Right renal cortex interstitium (tissue), 3 donors: ENCODE measurements at places on chromosomes 5 and 9. TPM values are rescaled to one million over a fixed set of nuclear protein-coding genes. Genes with fewer than 3 reads are reported as not detected.

DNA sequence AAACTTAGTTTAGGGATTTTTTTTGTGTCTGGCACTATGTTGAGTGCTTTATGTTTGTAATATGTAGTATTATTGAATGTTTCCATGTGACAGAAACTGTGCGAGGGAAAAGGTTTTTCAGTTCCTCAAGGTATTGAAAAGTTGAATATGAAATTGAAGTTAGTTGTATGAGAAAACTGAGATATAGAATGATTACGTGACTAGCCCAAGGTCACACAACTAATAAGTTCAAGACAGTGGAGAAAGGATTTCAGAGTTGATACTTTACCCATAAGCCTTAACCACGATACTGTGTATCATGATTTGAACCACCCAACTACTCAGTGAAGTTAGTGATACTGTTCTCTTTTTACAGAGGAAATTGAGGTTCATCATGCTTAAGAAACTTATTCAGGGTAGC is 5.7 kb downstream of the NIPBL start:
- no peak for DNase-seq

DNA sequence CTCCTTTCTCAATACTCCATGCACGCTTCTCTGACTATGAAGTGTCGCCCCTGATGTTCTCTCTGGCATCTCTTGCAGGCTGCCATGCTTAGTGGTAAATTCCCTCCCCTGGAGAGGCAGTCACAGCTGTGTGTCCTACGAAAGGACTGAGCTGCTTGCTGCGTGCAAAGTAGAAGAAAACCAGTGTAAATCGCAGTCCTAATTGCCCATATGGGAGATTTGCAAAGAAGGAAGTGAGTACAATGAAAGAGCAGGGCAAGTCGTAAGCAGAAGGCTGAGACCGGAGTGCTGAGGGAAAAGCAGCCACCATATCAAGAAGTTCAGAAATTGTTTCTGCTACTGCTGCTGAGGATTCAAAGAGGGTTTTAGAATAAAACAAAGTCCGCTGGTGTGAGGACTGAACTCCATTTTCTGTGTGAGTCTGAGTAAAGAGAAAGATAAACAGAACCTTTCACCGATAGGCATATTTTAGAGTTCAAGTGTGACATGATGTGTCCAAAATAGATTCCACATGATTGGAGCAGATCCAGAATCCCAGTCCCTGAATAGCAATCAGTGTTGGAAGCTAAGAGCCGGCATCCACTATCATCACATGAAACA is 507.8 kb upstream of the MPDZ start:
- no peak for DNase-seq

DNA sequence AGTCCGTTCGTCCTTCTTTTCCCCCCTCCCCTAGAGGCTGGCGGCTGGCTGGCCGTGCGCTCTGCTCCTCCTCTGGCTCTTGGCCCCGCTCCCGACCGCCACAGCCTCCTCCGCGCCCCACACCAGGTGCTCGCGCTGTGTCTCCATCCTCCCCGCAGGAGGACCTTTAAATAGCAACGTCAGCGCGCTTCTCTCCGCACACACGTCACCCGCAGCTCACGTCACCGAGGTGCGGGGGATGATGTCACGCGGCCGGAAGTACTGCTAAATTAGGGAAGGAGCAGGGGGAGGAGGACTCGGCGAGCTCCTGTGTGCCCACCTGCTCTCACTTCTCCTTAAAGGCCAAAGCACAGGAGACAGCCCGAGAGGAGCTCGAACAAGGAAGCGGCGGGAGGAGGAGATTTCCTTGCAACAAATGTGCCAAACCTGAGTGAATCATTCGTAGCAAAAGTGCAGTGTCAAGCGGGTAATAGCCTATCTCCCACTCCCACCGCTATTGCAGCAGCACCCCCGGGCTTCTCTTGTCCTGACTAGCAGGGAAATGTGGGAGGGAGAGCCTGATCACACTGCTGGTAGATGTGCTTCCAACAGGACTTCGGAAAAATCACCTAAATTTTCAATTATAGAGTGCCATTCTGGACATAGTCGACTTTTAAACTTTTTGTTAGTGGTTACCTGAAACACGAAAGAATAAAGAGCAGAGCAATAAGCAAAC is 614 bp upstream of the HOMER1 start:
- peak; percentile 89 for DNase-seq

- DNase-seq, result no peak
These were observed 197.1 kb downstream of the CEMIP2 start for GRCh38 chr9:71571186-71571585.

The SPATA31C1 gene
- polyA plus RNA-seq, result 0.40 TPM
